ENCODE measurements at places on chromosomes 6 and 20.
A peak's percentile ranks its signal among the peaks of the same experiment; 100 is the strongest.

GRCh38 chr20:21082584-21082983 is 23.6 kb downstream of the LINC00237 start:
- DNase-seq = no peak

- no peak for DNase-seq
Measured at GRCh38 chr6:71347119-71347518, 58.5 kb downstream of the OGFRL1 start.

DNA sequence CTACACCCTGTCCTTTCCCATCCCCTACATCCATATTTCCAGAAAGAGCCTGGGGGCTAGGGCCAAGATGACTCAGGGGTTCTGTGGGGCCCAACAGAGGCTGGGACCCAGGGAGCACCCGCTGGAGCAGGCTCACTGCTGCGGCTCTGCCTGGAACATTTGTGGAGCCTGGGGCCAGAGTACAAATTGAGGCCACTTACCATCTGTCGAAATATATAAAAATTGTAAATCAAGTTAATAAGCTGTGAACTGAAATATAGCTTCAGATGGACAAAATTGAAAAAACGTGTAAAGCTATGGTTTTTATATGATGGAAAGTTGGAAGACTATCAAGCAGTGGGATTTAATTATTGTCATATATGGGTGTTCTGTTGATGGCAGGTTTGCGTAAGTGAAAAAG is 82.9 kb upstream of the ATXN1 start:
- DNase-seq = no peak

- DNase-seq = no peak
Measured at GRCh38 chr6:45837541-45838200, 178.0 kb downstream of the CLIC5 start.

GRCh38 chr20:9402546-9402945 is 111.8 kb upstream of the LAMP5 start:
- no peak for DNase-seq

GRCh38 chr20:48448666-48449600 is 378.9 kb downstream of the PREX1 start:
- no peak for DNase-seq

- DNase-seq = no peak
Measured at GRCh38 chr20:33178726-33179125, 10.8 kb downstream of the BPIFA2 start.

DNA sequence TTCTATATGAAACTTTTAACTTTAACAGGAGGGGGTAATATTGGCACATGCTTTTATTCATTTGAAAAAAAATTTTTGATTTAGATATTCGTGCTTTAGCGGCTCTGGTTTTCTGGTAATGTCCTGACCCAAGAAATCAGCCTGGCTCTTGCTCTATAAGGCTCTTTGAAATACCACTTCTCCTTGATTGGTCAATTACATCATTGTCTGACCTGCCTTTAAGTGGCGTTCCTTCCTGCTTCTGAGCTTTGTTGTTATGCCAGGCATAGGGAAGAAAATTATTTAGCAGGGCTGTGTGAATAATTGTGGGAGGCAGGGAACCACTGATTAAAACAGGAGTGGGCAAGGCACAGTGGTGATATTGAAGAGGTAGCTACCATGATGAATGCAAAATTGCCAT is 3.9 kb downstream of the RNF144B start:
- peak; percentile 68 for DNase-seq

- no peak for DNase-seq
Measured at GRCh38 chr6:63236398-63236817, 25.1 kb downstream of the FKBP1C start.

DNA sequence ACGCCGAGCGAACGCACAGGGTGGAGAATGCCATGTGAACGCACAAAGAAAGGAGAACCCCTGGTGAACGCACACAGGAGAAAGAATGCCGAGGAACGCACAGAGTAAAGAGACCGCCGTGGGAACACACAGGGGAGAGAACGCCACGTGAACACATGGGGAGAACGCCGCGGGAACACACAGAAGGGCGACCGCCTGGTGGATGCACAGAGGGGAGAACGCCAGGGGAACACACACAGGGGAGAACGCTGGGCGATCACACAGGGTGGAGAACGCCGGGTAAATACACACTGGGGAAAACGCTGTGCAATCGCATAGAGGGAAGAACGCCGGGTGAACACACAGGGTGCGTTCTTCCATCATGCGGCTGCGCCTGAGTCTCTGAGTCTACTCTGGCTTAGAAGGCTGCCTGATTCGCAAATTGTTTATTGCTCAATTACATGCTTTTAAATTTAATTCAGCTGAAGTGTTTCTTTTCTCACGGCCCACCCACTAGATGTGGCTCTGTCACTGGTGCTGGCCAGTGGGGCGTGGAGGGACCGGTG is 54.1 kb downstream of the RNASET2 start:
- no peak for DNase-seq

- DNase-seq = no peak
Measured at GRCh38 chr6:6804843-6805615, 216.5 kb downstream of the LY86 start.

GRCh38 chr20:25055711-25056495 is 2.0 kb downstream of the ACSS1 start:
- no peak for DNase-seq

- no peak for DNase-seq
Measured at GRCh38 chr6:81766482-81767069, 14.1 kb upstream of the TENT5A start.

DNA sequence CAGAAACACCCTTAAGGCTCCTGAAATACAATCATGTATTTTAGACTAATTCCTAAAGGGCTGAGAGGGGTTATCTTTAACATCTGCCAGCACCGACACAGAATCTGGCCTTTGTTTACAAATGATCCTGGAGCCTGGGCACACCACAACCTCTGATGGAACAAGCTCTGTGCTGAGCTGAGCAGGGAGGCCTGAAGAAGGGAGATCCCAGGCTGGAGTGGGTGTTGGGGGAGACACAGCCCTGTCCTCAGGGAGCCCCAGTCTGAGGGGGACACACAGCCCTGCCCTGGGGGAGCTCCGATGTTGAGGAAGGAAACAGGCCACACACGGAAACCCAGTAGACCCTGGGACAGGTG is 130.5 kb downstream of the VEGFA start:
- no peak for DNase-seq

DNA sequence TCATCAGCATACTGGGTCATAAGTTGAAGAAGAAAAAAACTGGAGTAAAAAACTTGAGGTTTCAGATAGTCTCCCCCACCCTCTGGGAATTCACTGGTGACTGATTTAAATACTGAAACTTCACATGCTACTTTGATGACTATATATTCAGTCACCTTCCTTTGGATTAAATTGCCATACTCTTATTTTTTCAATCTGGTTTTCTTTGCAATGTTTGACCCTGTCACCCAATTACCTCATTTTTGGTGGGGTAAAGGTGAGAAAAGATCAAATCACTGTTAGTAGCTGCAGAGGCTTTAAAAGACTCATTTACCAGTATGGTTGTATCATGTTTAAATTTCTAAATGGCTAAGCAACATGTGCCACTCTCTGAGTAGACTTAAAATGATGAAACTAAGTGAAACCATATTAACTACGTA is 862.7 kb upstream of the FLRT3 start:
- DNase-seq = no peak

GRCh38 chr6:155185544-155185943 is 78.3 kb upstream of the CLDN20 start:
- DNase-seq = peak; percentile 13

GRCh38 chr20:62136283-62137091 is 6.7 kb downstream of the PSMA7 start:
- DNase-seq = peak; percentile 43

- DNase-seq = no peak
Measured at GRCh38 chr6:128347123-128347522, 173.3 kb downstream of the PTPRK start.

DNA sequence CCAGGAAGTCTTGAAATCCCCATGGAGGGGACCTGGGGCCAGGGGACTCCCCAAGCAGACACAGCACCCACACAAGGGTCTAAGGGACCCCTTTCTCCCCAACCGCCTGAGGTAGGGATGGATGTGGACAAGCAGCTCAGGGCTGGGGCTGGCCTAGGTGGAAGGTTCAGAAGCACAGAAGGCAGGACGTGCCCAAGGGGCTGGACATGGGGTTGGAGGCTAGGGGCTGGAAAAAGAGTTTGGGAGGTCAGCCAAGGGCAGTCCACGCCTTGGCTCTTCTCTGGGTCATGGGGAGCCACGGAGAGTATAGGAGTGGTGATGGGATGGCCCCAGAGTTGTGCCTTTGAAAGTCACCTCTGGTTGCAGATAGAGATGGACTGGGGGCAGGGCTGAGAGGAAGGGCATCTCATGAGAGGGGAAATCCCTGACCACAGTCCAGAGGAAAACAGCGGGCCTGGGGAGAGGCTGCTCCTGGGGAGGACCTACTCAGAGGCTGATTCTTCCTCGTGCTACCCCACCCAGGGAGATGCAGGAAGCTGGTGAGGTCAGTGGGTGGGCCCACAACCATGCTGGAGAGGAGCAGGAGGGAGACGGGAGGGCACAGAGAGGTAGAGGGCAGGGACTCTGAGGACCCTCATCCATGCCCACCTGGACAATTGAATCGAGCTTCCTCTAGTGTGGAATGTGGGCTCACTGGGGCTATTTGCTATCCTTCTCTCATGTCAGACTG is 2.5 kb upstream of the HSPA12B start:
- DNase-seq = no peak

GRCh38 chr6:21334651-21335050 is 258.9 kb upstream of the SOX4 start:
- no peak for DNase-seq

- no peak for DNase-seq
Measured at GRCh38 chr6:111985202-111985731, 68.6 kb upstream of the CCN6 start.

- no peak for DNase-seq
Measured at GRCh38 chr6:16320533-16321340, 82.3 kb downstream of the GMPR start.

GRCh38 chr20:10547276-10548114 is 112.4 kb downstream of the SLX4IP start:
- no peak for DNase-seq

DNA sequence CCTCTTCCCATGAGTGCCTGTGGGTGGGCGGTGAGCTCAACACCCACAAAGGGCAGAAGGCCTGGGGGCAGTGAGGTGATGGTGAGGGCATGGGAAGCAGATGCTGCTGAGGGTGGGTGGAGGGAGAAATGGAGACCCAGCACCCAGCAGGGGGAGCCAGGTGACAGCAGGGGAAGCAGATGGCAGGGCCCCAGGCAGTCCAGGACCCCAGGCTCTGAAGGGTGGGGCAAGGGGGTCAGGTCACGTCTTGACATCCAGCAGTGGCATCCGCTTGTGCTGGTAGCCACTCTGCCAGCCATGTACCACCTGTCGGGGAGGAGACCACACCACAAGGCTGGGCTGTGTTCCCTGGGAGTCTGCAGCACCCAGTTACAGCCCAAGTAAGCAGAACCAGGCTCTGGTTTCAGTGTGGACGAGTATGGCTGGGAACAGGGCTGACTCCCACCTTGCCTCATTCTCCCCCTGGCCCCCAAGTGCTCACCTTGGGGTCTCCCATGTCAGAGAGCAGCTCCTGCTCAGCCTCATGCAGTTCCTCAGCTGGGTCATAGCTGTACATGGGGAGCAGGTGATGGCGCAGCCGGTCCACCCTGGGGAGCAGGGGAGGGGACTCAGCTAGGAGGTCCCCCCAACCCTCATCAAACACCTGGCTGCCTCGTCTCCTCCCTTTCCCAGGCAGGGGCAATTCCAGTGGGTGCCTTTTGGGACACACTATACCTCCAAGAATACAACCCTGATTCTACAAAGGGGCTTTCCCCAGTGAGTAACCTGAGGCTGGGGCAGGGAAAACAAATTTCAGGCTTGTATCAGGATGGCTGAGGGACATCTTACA is 2.0 kb downstream of the SMIM29 start:
- DNase-seq = no peak

GRCh38 chr6:34568341-34569201 is 12.4 kb upstream of the SPDEF start:
- no peak for DNase-seq

GRCh38 chr20:13251106-13251903 is 30.2 kb downstream of the ISM1 start:
- DNase-seq = no peak

DNA sequence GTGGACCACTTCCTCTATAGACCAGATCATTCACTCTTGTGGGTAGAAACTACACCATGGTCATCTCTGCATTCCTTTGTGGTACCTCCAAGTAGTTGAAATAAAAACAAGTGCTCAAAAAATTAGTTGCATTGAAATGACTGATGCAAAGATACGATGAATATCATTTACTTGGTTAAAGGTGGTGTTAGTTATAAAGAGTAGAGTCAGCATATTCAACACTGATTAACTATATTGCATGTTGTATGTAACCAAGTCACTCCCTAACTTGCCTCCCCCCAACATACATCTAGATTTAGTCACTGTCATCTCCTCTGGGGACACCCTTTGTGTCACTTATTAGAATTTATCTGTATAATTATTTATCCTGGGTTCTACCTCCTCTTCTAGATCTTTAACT is 77.7 kb downstream of the SHLD1 start:
- no peak for DNase-seq

- peak; percentile 38 for DNase-seq
Measured at GRCh38 chr6:117482240-117483003, at the start of gene DCBLD1. TSS of gene DCBLD1 (plus strand) at chr6:117482674. CDS start at chr6:117482782, 108 bp downstream.

DNA sequence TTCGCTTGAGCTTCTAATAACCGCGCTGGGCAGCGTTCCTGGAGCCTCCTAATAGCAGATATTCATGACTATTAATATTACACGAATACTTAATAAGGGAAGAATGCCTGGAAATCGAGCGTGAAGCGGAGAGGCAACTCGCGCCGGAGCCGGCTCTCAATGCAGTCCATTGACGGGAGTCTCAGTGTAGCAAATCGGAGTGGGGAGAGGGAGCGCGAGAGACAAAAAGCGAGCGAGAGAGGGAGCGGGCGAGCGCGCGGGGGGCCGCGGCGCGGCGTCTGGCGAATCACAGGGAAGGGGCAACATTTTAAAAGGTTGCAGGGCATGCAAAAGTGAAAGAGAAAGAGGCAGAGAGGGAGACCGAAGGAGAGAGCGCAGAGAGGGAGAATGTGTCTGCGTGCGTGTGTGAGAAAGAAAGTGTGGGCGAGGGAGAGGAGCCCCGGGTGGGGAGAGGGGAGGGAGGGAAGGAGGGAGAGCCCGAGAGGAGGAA is 2.9 kb downstream of the TFAP2A start:
- DNase-seq = peak; percentile 64

GRCh38 chr6:146913842-146914488 is 290.3 kb upstream of the STXBP5 start:
- DNase-seq = peak; percentile 57

- no peak for DNase-seq
Measured at GRCh38 chr20:37383229-37383989, 37.5 kb downstream of the SRC start.

- no peak for DNase-seq
Measured at GRCh38 chr6:74870403-74870802, 335.4 kb downstream of the COL12A1 start.

DNA sequence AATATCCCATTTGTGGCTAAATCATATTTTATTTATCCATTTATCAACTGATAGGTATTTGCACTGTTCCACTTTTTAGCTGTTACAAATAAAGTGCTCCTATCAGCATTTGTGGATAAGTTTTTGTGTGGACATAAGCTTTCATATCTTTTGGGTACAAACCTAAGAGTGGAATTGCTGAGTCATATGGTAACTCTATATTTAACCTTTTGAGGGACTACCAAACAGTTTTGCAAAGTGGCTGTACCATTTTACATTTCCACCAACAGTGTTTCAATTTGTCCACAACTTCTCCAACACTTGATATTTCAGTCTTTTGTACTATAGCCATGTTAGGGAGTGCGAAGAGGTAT is 23.6 kb upstream of the ECHDC1 start:
- no peak for DNase-seq

- DNase-seq = no peak
Measured at GRCh38 chr20:58883241-58883691, 30.8 kb downstream of the GNAS start.
